Chondrocyte (in vitro differentiated cells): ENCODE measurements at places on chromosomes 13 and 19. TPM values are rescaled to one million over a fixed set of nuclear protein-coding genes. Genes with fewer than 3 reads are reported as not detected.

The PDX1 gene
- not detected in 3 replicates for total RNA-seq

The MEDAG gene
- 2.8 to 21.0 TPM (median 19.0 TPM) in 3 replicates for total RNA-seq

The CPAMD8 gene
- total RNA-seq = 4.9 to 10.6 TPM (median 6.1 TPM) in 3 replicates

The HPN gene
- total RNA-seq = not detected in 3 replicates

The PABPC3 gene
- 0.12 to 0.22 TPM (median 0.18 TPM) in 3 replicates for total RNA-seq

DNA sequence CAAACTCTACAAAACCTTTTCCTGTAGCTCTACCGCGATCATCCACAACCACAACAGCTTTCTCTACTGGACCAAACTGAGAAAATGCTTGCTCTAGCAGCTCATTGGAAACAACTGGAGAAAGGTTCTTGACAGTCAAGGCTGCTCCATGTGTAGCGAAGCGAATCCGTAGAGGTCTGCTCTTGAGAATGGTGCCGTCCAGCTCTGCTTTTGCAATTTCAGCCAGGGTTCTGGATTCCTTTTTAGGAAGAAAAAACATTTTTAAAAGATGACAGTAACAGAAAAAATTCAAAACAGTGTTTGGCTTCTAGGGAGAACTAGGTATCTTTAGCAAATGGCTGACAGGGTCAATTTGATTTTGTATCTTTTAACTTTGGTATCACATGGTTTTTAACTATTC is 10.4 kb downstream of the PSPC1 start:
- DNase-seq = no peak
- H3K36me3 ChIP-seq = peaks cover 10% of the 10 kb centered on the region
- H3K27me3 ChIP-seq = no peaks in the 10 kb centered on the region
- peaks cover 31% of the 10 kb centered on the region for H3K4me1 ChIP-seq
- peak overlapping the region; percentile 53 for H3K27ac ChIP-seq

- H3K4me3 ChIP-seq = no peak overlapping the region
- no peaks in the 10 kb centered on the region for H3K36me3 ChIP-seq
- H3K27ac ChIP-seq = no peak overlapping the region
- peaks cover 3% of the 10 kb centered on the region for H3K4me1 ChIP-seq
- peak; percentile 85 for DNase-seq
Observed at GRCh38 chr19:50830266-50831025, 2.9 kb downstream of the KLK15 start.

- no peak overlapping the region for H3K4me3 ChIP-seq
- no peaks in the 10 kb centered on the region for H3K36me3 ChIP-seq
- peaks cover 25% of the 10 kb centered on the region for H3K4me1 ChIP-seq
- no peak overlapping the region for H3K27ac ChIP-seq
- H3K27me3 ChIP-seq = no peaks in the 10 kb centered on the region
- no peak for DNase-seq
Observed at GRCh38 chr13:76292726-76293125, 593.5 kb downstream of the KCTD12 start.

DNA sequence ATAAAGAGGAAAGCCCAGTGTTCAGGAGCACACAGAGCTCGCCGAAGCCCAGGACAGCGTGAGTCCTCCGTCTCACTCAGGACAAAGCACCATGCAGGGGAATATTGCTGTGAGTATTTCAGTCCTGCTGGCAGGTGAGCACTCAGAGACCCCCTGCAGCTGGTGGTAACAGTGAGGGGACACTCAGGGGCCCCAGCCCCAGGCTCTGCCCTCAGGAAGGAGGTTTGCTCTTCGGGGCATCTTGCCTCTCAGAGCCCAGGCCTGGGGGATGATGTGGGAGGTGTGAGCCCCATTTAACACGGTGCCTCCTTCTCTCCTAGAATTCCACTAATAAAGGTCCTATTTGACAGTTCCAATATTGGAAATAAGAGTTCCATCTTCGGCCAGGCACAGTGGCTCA is 14.8 kb downstream of the LILRA1 start:
- peaks cover 2% of the 10 kb centered on the region for H3K36me3 ChIP-seq
- DNase-seq = no peak
- no peak overlapping the region for H3K27ac ChIP-seq
- no peak overlapping the region for H3K4me3 ChIP-seq
- H3K27me3 ChIP-seq = no peaks in the 10 kb centered on the region

- H3K4me1 ChIP-seq = no peaks in the 10 kb centered on the region
- no peak overlapping the region for H3K27ac ChIP-seq
- no peak overlapping the region for H3K4me3 ChIP-seq
- peaks cover 23% of the 10 kb centered on the region for H3K27me3 ChIP-seq
- no peak for DNase-seq
Observed at GRCh38 chr13:27712421-27712820, 79.9 kb upstream of the GSX1 start.

- no peaks in the 10 kb centered on the region for H3K27me3 ChIP-seq
- peaks cover 12% of the 10 kb centered on the region for H3K4me1 ChIP-seq
- no peak for DNase-seq
- peaks cover 12% of the 10 kb centered on the region for H3K36me3 ChIP-seq
- no peak overlapping the region for H3K27ac ChIP-seq
- H3K4me3 ChIP-seq = no peak overlapping the region
Observed at GRCh38 chr13:73776151-73776785, 357.9 kb downstream of the KLF12 start.

- H3K36me3 ChIP-seq = no peaks in the 10 kb centered on the region
- H3K4me1 ChIP-seq = peaks cover 18% of the 10 kb centered on the region
- no peak overlapping the region for H3K27ac ChIP-seq
- no peaks in the 10 kb centered on the region for H3K27me3 ChIP-seq
- DNase-seq = no peak
Observed at GRCh38 chr19:9914001-9914314, 22.4 kb downstream of the OLFM2 start.

GRCh38 chr13:45468635-45469034 is 3.9 kb downstream of the COG3 start:
- no peak for DNase-seq
- H3K27me3 ChIP-seq = no peaks in the 10 kb centered on the region
- peaks cover 66% of the 10 kb centered on the region for H3K4me1 ChIP-seq
- H3K4me3 ChIP-seq = no peak overlapping the region
